ENCODE measurements at places on chromosomes 12 and 14.
A peak's percentile ranks its signal among the peaks of the same experiment; 100 is the strongest.

DNA sequence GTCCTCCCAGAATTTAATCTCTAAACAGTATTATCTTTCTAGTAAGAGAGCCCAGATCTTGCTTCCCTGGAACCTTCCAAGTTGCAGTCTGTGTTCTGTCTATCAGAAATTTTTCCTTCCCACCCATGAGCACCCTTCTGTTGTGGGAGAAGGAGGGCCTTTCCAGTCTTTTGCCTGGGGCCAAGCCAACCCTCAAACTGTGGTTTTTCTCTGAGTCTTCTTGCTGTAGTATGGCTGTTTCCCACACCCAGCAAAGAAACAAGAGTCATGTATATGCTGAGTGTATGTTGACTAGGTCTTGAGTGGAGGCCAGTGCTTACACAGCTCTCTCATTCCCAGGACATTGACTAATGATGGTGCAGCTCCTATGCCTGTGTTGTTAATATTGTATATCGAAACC, 104.5 kb downstream of the TGFB3 start:
- peak; percentile 90 for DNase-seq

DNA sequence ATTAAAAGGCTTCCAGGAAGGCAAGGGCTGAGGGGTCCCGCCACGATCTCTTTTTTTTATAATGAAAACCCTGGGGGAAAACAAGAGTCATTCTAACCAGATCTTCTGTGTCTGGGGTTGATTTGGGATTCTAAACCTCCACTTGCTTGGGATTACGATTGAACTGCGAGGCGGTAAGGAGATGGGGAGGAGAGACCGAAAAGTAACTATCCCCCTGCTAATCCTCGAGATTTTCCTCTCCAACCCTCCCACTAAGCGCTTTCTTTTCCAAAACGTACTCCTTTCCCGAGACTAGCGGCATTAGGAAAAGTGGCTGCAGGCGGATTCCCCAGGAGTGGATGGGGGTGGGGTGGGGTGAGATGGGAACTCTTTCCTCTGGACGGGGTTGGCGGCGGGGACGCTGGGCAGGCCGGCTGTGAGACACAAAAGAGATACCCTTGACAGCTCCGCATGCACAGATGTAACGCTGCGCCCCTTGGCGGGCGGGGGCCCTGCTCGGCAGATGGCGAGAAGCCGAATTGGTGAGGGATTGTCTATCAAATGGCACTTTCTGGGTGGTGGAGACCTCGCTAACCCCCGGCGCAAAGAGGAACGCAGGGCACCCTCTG, 830 bp upstream of the SRRM4 start:
- DNase-seq, result no peak

- DNase-seq, result peak; percentile 65
These were observed 238.9 kb downstream of the PHLDA1 start for GRCh38 chr12:75792687-75793086.

GRCh38 chr12:52440821-52441319, 6.7 kb upstream of the KRT75 start:
- peak; percentile 74 for DNase-seq

DNA sequence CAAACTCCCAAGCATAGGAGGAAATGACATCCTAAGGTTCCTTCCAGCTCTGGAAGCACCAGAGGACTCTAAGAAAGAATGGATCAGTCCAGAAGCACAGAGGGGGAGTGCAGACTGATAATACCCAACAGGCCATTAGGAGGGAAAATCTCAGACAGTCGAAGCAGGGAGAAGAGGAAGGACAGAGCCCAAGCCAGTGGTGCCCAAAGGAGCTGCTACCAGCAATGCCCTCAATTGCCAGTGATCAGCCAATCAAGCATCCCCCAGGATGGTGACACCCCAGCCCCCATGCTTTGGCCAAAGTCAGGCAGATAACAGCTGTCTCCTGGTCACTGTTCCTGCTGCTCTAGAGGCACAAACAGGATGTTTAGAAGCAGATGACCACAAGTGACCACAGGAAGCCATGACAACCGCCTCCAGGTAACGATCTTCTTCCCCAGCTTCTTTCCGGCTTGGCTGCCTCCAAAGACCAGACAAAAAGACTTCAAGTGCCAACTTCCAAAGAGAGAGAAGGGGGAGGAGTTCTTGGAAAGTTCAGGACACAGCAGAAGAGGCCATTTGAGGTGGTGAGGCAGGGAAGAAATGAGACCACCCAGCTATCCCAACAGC, 16.2 kb downstream of the PXN start:
- no peak for DNase-seq

Data from fibroblast of skin of right quadriceps (primary cell).